Stimulated activated memory B cell treated with anti-CD40 and anti-IgM and Interleukin-4, amounts not matched to agents 10 μg/mL and 1 μg/mL and 100 μg/mL, for 72 hours (primary cell): ENCODE measurements at places on chromosomes 4 and X.
A peak's percentile ranks its signal among the peaks of the same experiment; 100 is the strongest.

- peak; percentile 59 for ATAC-seq
Observed at GRCh38 chrX:55648434-55648833, 25.2 kb downstream of the FOXR2 start.

DNA sequence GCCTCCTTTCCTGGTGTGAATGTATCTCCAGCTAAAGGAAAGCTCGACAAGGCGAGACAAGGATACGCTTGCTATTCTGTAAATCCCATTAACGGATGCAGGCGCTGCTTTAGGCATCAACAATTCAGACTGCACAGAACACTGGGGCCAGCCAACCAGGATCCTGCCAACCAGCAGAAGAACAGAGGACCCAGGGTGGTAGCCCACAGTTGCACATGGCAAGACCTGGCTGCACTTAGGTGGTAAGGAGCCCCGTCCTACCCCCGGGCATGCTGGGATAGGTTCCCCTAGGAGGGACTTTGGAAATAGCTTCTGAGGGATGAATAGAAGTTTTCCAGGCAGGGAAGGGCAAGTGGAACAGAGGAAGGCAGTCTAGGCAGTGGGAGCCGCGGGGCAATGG is 20.7 kb downstream of the PSAPL1 start:
- ATAC-seq: no peak

GRCh38 chr4:87118421-87118820 is 102.0 kb downstream of the KLHL8 start:
- ATAC-seq: no peak

DNA sequence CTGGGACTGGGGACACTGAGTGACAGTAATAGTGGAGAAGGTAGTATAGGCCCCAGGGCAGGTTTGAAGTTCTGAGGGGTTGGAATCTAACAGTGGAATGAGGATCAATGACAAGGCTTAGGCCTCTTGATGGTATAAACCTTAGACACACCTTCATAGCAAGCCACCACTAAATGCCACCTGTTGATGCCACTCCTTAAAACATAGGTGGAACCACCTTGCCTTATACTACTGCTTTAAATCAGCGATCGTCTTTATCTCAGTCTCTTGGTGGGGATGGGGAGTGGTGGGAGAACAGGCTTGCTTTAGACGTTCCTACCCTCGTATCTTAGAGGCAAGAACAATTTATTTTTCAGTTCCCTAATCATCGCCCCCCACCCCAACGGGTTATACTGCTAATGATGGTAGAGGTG is 1.2 kb downstream of the RAB33B start:
- no peak for ATAC-seq

DNA sequence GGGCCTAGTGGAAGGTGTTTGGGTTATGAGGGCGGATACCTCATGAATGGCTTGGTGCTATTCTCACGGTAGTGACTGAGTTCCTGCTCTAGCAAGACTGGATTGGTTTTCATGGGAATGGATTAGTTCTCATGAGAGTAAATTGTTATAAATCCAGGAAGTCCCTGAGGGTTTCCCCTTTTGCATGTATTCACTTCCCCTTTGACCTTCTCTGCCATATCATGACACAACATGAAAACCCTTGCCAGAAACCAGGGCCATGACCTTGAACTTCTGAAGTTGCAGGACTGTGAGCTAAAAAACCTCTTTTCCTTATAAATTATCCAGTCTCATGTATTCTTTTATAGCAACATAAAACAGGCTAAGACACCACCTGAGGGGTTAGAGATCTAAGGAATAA is 529.7 kb upstream of the RPS6KA3 start:
- ATAC-seq: no peak

GRCh38 chr4:139764686-139765310 is 99.2 kb downstream of the MGST2 start:
- ATAC-seq: no peak

- ATAC-seq: no peak
Observed at GRCh38 chr4:89077761-89078160, 20.8 kb upstream of the FAM13A start.

DNA sequence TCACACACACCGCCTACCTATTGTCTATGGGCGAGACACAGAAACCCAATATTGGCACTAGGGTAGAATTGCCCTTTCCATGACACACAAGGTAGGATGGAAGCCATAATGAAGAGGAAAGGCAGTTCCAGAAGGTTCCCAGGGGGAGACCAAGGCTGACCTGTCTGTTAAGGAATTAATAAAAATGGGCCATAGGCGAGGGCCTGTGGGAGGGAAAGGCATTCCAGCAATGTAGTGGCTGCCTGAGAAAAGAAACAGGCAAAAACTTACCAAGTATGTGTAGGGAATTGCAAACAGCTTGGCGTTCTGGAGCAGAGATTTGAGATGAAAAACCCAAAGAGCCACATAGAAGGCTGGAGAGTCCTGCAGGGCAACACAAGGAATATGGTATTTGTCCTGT is 19.1 kb downstream of the MAGED2 start:
- no peak for ATAC-seq

GRCh38 chr4:676871-677235 is 2.5 kb downstream of the MYL5 start:
- peak; percentile 2 for ATAC-seq

DNA sequence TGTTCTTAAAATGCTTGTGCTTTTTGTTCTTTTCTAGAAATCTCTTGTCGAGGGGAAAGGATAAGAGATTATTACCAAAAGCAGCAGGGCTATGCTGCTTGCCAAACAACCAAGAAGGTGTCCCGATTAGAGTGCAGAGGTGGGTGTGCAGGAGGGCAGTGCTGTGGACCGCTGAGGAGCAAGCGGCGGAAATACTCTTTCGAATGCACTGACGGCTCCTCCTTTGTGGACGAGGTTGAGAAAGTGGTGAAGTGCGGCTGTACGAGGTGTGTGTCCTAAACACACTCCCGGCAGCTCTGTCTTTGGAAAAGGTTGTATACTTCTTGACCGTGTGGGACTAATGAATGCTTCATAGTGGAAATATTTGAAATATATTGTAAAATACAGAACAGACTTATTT is 81.5 kb upstream of the PACRGL start:
- no peak for ATAC-seq

DNA sequence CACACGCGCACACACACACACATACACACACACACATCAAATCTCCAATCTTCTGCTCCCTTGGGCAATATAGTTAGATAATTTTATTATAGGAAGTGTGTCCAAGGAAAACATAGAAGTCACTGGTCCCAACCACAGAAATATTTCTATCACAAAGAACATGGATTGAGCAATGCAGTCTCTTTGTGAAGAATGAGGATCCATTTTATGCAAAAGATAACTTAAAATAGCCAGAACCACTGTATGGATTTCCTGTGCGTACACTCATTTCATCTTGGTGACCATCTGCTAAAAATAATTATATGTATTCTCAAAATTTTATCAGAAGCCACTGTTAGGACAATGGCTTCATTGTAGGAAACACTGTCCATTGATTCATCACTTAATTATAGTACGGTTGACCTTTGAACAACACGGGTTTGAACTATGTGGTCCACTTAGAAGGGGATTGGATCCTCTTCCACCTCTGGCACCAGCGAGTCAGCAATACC is 169.6 kb upstream of the MXRA5 start:
- ATAC-seq: no peak

- ATAC-seq: no peak
Observed at GRCh38 chr4:4948370-4948769, 70.9 kb downstream of the CYTL1 start.

DNA sequence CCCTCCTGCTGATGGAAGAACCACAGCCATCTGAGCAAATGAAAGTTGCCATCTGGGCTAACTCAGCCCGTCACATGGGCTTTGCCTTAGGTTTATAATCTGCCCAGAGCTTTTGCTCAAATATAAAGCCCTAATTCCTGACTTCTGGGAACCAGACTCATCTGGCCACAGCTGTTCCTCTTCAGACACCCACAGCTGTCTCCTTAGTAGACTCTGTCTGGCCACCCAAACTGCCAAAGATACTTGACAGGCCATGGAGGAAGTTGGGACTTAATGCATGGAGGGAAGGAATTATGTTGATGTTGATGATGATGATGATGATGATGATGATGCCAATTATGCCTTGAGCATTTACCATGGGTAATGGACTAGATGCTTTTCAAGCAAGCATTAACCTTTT is 8.0 kb downstream of the LGI2 start:
- no peak for ATAC-seq

GRCh38 chr4:77582711-77583110 is 22.9 kb upstream of the CXCL13 start:
- no peak for ATAC-seq

DNA sequence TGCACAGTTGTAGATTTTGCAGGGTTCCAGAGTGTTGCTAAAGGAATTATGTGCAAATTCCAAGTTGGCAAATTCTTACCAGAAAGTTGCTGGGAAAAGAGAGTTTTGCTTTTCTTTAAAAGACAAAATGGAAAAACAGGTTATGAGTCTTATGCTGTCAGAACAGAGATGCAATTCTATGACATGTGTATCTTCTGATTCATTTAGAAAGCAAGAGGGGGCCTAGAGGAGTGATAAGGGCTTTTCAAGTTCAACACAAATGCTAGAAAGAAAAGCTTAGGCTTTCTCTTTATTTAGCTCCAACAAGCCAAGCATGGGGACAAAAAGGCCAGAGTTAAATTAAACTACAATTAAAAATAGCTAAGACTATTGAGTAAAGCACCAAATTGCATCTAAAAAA is 72.4 kb upstream of the GATB start:
- no peak for ATAC-seq

DNA sequence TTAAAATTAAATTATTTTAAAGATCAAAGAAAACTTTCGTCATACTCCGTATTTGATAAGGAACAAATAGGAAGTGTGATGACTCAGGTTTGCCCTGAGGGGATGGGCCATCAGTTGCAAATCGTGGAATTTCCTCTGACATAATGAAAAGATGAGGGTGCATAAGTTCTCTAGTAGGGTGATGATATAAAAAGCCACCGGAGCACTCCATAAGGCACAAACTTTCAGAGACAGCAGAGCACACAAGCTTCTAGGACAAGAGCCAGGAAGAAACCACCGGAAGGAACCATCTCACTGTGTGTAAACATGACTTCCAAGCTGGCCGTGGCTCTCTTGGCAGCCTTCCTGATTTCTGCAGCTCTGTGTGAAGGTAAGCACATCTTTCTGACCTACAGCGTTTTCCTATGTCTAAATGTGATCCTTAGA is at the start of gene CXCL8:
Gene CXCL8 (plus strand): TSS at position 217 of the 426 bp plus-strand sequence. CDS start 90 bp downstream, at position 307.
- ATAC-seq: no peak

- no peak for ATAC-seq
Observed at GRCh38 chr4:11730545-11730944, 301.9 kb upstream of the HS3ST1 start.

DNA sequence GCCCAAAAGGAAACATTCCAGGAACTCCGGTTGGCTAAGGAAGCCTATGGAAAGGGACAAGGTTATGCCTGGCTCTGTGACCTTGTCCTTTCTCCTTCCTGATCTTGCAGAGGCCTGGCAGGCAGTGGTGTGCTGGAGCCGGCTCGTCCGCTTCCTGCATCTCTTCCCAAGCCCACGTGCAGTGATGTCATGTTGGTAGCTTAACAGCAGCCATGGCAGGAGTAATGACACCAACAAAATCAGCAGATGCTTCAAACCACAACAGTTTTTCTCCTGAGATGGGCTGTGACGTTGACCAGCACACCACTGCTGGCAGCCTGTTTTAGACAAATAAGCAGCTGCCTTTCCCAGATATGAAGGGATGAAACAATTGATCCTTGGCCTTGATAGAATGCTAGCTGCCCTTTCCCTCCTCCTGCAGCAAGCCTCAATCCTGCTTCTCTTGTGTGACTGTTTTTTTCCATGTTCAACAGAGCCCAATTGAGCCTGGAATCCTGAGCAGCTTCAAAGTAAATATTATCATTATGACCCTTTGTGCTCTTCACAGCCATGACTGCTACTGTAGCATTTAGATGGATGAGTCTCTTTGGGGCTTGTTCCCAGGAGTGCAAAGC is 23.4 kb downstream of the SEPTIN6 start:
- no peak for ATAC-seq

DNA sequence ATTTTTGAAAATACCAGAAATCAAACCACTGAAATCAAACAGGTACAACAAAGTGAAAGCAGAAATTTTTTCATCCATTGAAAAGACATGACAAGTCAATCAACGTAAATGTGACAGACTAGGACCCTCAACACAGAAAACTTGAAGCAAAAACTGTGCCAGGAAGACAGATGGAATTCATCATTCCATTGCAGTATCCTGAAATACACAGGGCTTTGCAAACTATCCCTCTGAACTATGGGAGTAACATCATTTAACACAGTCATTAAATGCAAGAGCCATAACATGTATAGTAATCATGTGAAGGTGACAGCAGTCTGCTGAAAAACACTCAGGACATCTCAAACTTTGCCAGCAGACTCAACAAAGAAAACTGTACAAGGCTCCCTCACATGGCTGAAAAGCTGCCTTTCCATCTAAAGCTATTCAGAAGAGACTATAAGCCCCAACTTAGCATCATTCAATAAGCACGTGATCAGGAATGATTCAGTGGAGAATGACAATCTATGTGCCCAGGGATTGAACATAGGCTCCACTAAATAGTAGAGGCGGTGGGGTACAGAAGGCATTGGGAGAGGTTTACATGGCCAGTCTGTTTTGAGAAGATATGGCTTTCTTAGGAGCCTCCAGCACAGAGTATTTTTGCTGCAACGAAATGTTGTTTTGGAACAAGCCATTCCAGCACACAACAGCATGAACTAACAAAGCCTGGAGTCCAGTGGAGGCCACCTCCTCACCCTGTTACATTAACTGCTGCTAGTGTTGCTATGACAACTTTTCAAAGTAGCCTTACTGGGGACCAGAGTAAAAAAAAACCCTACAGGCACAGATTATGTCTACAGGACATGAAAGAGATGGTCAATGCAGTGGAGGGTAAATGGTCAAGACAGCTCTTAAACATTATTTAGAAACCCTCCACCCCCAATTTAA is 274.5 kb upstream of the NOCT start:
- ATAC-seq: no peak

GRCh38 chr4:102321260-102321995 is 23.9 kb downstream of the SLC39A8 start:
- ATAC-seq: peak; percentile 84

DNA sequence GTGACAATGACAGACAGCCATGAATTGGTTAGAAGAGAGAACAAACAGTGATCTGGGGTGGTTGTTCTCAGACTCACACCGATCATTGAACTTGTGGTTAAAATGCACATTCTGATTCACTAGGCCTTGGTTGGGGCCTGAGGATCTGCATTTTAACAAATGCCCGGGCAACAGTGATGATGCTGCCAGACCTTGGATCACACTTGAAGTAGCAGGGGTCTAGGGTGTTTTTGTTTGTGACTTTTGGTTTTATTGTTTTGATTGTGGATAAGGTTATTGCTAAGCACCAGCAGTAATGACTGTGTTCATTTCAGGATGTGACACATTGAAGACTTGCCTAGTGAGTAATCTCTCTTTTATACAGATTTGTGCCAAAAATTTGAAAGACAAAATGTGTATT is 36.5 kb downstream of the TXLNG start:
- ATAC-seq: no peak

GRCh38 chr4:146062340-146062739 is 113.2 kb upstream of the LSM6 start:
- no peak for ATAC-seq

DNA sequence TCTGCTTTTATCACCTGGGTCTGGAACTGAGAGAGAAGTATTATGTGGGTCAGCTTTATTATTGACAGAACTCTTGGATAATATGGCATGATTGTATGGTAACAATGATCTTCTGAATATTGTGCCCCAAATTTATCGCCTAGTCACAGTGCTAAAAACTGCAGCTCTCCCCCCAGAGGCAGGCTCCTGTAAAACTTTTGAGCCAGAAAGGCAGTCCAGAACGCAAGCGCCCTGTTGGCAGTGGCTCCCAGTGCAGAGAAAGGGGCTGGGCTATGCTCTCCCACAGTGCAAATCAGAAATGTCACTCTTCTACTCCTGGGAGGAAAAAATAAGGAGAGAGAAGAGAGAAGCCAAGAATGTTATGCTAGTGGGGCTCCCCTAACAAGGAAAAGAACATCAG is 50.5 kb downstream of the HELT start:
- ATAC-seq: no peak
